ENCODE measurements at places on chromosomes 1 and 21.

- no peak for DNase-seq
Observed at GRCh38 chr1:59732214-59732955, 82.4 kb upstream of the HOOK1 start.

GRCh38 chr1:53653200-53653575, 85.8 kb downstream of the GLIS1 start:
- DNase-seq, result no peak

DNA sequence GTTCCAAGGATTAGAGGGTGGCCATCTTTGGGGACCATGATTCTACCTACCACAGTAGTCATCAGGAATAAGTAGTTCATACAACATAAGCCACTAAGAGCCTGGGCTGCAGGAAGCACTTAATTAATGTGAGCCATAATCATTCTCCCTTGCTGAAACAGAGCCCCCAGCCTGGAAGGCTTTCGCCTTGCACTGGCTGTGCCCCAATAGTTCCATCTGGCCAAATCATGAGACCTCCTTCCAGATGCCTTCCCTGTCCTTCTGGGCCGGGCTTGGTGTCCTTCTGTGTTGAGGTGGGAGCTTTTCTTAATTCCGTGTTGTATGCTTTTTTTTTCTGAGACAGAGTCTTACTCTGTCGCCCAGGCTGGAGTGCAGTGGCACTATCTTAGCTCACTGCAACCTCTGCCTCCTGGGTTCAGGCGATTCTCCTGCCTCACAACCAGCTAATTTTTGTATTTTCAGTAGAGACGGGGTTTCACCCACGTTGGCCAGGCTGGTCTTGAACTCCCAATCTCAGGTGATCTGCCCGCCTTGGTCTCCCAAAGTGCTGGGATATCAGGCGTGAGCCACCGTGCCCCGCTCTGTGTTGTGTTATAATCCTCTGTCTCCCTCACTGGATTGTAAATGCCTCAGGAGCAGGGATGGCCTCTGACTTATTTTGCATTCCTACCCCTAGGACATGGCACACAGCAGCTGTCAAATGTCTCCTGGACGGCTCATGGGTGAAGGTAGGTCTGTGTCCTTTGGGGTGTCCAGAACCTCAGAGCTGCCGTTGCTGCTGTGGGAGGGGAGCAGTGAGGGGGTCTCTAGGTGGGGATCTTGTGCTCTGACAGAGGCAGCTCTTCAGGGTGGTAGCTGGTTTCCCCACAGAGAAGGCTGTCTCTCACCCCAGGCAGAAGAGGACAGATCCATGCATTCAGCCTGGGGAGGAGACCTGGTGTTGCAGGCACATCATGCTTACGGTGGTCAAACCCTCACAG, 10.1 kb downstream of the GNG4 start:
- no peak for DNase-seq

- DNase-seq, result no peak
Observed at GRCh38 chr1:236045771-236046170, 19.1 kb downstream of the NID1 start.

GRCh38 chr1:58885998-58886397, 102.2 kb upstream of the JUN start:
- DNase-seq, result peak; percentile 8

DNA sequence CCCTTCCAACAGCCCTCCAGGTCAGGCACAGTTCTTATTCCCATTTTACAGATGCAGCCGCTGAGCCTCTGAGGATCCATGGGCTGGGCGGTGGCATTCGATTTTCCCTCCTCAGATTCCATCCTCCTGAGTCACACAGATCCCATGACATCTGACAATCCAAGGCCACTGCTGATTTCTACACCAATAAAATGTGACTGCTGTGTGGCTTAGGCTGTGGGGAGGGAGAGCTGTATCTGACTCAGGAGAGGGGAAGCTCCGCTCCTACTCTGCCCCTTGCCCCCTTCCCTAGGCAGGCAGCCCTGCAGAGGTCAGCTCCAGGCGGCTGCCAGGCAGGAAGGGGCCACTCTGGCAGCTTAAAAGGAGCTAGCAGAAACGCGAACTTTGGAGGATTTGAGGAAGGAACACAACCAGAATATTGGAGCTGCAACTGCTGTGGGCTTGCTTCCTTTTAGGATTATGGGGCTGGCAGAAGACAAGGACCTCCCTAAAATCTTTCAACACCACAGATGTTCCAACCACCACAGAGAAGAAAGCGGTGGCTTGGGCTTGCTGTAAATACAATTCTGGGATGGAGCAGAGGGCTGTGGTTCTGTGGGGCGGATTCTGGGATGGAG, 50.0 kb downstream of the MRPL37 start:
- no peak for DNase-seq

DNA sequence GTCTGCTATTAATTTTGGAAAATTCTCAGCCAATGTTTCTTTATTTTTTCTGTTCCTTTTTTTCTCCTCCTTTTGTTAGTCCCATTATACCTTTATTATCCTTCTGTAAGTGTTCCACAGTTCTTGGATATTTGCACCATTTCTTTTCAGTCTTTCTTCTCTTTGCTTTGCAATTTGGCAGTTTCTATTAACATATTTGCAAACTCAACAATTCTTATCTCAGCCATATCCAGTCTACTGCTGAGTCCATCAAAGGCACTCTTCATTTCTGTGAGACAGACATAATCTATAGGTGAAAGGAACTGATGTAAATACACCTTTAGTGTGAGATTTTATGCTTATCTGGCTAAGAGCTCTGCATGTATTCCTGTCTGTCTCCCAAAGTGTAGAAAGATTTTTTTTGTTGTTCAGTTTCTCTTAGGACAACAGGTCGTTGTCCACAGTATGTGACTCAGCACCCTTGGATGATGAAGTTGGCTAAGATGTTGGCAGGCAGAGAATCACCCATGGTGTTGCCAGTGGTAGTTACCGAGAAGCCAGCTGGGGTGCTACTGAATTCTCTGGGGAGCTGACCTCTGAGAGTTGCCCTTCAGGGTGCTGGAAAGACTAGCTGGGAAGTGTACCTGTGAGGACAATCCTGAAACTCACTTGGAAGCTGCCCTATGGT, 38.4 kb downstream of the LEPR start:
- no peak for DNase-seq

GRCh38 chr1:85569737-85570404, 10.7 kb upstream of the CCN1 start:
- no peak for DNase-seq

GRCh38 chr1:91746728-91747338, 139.1 kb downstream of the TGFBR3 start:
- DNase-seq, result no peak

All from activated naive CD4-positive, alpha-beta T cell (primary cell).